ENCODE measurements at places on chromosomes 1 and 21.

DNA sequence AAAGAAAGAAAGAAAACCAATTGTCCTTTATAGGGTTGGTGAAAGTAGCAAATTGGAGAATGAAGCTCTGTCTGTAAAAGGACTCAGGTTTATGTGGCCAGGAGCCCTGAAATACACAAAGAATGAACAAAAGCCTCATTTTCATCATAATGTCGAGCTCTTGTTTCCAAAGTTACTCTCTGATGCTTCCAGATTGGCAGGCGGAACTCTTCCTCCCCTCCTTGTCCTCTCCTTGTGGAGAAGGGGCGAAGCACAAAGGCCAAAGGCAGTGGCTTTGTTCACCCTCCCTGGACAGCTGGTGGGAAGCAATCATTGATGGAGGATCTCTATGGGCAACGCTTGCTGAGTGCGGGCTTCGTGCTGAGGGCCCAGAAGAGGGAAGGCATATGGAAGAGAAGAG lies 5.6 kb downstream of the CA6 start:
- DNase-seq: no peak

- DNase-seq: no peak
Observed at GRCh38 chr1:235566084-235566483, 61.8 kb upstream of the B3GALNT2 start.

GRCh38 chr1:67170751-67171573 lies 4.7 kb downstream of the IL23R start:
- no peak for DNase-seq

- no peak for DNase-seq
Observed at GRCh38 chr21:39630191-39630591, 17.5 kb downstream of the B3GALT5 start.

DNA sequence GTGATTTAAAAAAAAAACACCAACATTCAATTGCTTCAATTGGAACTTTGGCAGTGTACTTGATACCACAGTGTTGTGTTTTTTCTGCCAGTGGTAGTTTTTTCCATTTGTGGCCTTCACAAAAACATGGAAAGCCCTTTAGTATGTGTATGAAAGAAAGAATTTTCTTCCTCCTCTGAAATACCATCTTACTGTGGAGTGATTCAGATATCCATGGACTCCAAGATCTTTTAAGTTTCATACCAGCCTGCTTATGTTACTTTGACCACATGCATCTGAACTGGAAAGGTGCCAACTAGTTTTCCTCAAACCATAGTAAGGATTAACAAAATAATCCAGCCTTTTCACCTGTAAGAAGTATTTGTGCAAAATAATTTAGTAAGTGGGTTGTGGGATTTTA lies 3.4 kb downstream of the PPP2R5A start:
- DNase-seq: peak; percentile 76

- no peak for DNase-seq
Observed at GRCh38 chr1:21495225-21495820, 13.9 kb upstream of the ALPL start.

GRCh38 chr1:41917835-41918449 lies 780 bp downstream of the HIVEP3 start:
- no peak for DNase-seq

GRCh38 chr21:33849834-33850233 lies 65.8 kb downstream of the ATP5PO start:
- DNase-seq: no peak

DNA sequence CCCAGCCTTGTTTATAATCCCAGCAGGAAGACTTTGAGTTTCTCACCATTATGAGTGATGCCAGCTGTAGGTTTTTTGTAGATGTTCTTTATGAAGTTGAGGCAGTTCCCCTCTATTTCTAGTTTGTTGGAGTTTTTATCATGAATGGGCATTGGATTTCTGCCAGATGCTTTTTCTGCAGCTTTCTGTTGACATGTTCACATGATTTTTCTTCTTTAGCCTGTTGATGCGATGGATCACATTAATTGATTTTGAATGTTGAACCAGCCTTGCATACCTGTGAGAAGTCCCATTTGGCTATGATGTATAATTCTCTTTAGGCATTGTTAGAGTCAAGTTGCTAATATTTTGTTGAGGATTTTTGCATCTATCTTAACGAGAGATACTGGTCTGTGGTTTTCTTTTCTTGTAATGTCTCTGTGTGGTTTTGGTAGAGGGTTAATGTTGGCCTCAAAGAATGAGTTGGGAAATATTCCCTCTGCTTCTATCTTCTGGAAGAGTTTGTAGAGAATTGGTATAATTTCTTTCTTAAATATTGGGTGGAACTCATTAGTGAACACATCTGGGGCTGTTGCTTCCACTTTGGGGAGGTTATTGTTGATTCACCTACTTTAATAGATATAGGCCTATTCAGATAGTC lies 33.2 kb downstream of the ZBTB40 start:
- DNase-seq: no peak

DNA sequence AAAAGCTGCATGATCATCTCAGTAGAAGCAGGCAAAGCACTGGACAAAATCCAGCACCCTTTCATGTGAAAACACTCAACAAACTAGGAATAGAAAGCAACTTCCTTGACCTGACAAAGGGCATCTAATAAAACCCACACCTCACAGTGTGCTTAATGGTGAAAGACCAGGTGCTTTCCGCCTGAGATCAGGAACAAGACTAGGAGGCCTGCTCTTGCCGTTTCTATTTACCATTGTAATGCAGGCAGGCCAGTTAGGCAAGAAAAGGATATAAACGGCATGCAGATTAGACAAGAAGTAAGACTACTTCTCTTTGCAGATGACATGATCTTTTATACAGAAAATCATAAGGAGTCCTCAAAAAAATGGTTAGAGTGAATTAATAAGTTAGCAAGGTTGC lies 37.2 kb downstream of the SLC37A1 start:
- no peak for DNase-seq

- no peak for DNase-seq
Observed at GRCh38 chr1:110872745-110873720, at the start of gene CD53. CD53 (plus strand) TSS chr1:110873148; CDS start chr1:110891409, 18,261 bp downstream.

GRCh38 chr21:21226472-21226871 lies 228.3 kb downstream of the NCAM2 start:
- DNase-seq: no peak

DNA sequence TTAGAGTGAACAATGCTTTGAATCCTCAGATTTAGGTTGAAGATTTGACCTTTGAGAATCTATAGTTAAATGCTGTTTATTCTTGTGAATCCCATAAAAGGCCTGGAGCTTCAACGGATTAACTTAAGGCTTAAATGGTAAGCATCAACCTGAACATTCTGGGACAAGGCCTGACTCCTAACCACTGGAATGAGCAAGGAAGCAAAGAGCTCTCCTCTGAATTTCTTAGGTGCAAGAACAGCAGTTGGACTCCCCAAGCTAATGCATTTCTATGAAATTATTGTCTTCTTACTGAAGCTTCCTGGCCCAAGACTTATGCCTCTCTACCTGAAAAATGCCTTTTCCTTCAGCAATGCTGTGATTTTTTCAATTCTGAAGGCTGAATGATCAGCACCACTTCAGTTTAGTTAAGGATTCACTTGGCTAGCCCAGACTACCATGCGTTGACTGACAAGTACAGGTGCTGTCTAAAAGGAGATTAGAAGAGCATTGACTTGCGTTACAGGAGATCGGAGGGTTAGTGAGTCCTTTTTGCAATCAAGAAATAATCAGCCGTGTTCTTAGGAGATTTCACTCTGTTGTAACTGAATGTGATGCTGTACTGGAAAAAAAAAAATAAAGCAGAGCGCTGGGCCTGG lies 178.5 kb downstream of the ZC3H11B start:
- DNase-seq: no peak

- DNase-seq: no peak
Observed at GRCh38 chr1:243726806-243727502, 123.1 kb downstream of the AKT3 start.

Measured in fibroblast of gingiva (primary cell).